ENCODE measurements at places on chromosomes 12 and 14.

GRCh38 chr14:94227029-94227428 is 52.9 kb downstream of the PPP4R4 start:
- no peak for DNase-seq

GRCh38 chr14:89697281-89698060 is 257.1 kb downstream of the EFCAB11 start:
- no peak for DNase-seq

DNA sequence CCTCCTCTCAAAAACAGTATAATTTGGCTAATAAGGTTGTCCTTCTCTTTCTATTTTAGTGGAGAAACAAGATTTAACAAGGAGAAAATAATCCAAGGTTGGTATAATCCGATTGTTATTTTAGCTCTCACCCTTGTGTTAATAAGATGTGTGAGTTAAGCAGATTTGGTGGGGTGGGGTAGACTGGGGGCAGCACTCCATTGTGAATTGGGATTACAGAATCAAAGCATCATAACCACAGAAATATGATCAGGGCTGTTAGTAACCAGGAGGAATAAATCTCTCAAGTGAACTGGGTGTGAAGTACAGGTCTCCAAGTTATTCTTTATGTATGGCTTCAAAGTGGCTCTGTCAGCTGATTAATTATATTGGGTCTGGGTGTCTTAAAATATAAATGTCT is 10.2 kb downstream of the TIGAR start:
- no peak for DNase-seq

- no peak for DNase-seq
Measured at GRCh38 chr12:26734510-26735248, 98.3 kb downstream of the ITPR2 start.

GRCh38 chr12:75603475-75603874 is 92.1 kb upstream of the KRR1 start:
- no peak for DNase-seq

- DNase-seq = no peak
Measured at GRCh38 chr12:111529424-111530368, 69.4 kb downstream of the ATXN2 start.

DNA sequence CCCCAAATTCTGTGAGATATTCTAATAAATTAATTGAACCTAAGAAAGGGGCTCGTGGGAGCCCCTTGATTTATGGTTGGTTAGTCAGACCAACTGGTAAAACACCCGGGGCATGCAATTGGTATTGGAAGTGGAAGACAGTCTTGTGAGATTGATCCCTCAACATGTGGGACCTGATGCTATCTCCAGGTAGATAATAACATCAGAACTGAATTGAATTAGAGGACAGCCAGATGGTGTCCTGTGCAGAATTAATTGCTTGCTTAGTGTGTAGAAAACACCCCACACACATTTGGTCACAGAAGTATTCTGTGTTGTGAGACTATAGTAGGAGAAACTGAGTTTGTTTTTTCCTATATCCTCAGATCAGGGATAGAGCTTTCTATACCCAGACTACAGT is 22.0 kb downstream of the PYROXD1 start:
- DNase-seq = no peak

DNA sequence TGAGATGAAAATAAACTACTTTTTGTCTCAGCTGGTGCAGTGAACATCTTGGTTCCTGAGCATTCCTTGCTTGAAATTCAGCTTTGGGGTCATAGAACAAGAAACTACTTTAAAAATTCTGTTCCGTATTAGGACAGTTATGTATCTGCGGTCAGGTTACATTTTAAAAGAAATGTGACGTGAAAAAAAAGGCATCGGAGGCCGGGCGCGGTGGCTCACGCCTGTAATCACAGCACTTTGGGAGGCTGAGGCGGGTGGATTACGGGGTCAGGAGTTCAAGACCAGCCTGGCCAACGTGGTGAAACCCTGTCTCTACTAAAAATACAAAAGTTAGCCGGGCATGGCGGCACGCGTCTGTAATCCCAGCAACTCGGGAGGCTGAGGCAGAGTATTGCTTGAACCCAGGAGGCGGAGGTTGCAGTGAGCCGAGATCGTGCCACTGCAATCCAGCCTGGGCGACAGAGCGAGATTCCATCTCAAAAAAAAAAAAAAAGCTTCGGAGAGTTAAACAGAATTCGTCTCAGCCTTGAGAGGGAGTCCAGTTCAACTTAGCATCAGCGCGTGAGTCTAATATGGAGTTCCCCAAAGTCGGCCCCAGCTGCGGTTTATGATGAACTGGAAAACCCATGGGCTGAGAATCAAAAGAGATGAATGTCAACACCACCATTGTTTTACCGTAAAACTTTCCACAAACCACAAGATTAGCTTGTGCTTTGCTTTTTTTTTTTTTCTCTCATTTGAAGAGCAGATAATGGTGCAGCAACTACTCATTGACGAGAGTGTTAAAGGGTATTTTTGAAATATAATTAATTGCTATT is 2.1 kb upstream of the SLC2A13 start:
- DNase-seq = no peak

- DNase-seq = no peak
Measured at GRCh38 chr12:107233551-107233950, 140.2 kb upstream of the CRY1 start.

DNA sequence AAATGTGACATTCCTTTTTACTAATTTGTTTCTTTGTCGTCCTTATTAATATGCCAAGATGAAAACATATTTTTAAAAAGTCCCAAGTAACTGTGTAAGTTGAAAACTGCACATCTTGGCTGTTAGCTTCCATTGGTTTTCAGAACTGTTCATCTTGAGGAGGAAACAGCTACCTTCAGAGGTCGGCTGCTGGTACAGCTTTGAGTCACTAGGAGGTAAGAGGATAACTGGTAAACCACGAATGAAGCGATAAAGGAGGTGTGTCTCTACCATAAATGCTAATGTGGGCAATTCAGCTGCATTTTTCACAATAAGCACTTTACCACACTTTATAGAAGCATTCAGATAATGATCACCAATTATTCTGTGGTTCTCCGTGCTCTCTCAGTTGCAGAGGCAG is 137.5 kb upstream of the KRAS start:
- DNase-seq = no peak

GRCh38 chr14:76696791-76697190 is 64.5 kb upstream of the VASH1 start:
- DNase-seq = no peak

- no peak for DNase-seq
Measured at GRCh38 chr12:104182144-104182543, 33.4 kb upstream of the TXNRD1 start.

DNA sequence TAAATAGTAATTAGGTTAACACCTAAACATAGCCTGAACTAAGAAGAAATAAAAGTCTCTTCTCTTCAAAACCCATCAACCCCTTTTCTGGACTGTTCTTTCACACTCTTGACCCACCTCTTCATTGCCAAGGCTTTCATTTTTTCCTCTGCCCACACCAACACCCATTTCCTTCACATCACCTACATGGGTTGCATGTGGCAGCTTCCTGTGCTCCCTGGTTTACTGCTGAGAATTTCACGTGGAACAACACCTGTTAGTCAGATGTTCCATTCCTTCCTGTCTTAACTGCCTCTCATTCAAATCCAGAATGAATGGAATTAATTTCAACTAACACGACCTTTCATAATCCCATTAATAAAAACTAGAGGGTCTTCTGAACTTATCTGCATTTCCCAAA is 157.3 kb downstream of the BCAT1 start:
- no peak for DNase-seq

DNA sequence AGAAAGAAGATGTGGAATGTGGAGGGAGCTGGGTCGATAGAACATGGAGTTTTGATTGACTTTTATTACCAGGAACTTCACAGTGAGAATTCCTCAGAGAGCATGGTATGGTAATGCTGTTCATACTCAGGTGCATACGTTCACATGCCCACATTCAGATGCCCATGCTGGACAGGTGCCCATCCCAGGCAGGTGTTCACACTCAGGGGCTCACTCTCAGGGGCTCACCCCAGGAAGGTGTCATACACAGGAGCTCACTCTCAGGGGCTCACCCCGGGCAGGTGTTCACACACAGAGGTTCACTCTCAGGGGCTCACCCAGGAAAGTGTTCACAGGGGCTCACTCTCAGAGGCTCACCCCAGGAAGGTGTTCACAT is 360.0 kb upstream of the SFSWAP start:
- DNase-seq = no peak

DNA sequence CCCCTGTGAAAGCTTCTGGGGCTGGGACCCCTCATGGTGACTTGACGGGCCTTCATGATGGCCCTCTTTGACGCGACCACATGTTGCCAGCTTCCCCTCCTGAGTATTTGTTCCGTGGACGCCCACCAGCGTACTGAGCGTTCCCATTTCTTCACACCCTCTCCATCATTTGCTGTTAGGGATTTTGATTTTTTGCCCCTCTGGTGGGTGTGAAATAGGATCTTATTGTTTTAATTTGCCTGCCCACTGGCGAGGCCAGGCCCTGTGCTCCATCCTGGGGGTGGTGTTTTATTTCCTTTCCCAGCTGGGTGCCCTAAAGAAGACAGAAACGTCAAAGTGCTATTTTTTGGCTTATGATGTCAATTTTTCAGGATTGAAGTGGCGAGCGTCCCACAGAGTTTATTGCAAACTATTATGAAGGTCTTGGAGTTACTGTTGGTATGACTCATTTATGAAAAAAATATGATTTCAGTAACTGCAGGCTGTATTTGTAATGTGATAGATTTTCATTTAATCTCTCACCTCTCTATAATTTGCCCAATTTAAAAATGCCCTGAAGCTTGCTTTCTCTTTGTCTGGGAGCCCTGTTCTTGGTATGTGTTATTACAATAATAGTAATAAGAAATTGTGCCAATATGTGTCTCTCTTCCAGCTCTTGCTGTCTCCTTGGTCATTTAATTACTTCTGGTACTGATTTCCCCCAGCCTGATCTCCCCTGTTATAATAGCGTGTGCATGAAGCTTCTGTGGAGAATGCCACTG is 99.6 kb downstream of the SLC25A47 start:
- DNase-seq = peak; percentile 86

DNA sequence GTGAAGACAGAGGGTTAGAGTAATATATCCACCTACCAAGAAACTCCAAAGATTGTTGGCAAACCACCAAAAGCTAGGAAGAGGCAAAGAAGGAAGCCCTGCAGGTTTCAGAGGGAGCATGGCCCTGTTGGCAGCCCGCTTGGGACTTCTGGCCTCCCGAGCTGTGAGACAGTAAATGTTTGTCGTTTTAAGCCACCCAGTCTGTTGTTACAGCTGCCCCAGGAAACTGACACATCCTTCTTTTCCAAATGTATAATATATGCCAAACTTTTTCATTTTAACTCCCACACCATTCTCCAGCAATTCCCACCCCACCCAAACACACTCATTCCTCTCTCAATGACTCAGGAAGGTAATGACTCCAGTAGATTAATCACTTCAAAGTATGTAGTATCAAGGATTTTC is 74.0 kb downstream of the RPS29 start:
- DNase-seq = peak; percentile 63

DNA sequence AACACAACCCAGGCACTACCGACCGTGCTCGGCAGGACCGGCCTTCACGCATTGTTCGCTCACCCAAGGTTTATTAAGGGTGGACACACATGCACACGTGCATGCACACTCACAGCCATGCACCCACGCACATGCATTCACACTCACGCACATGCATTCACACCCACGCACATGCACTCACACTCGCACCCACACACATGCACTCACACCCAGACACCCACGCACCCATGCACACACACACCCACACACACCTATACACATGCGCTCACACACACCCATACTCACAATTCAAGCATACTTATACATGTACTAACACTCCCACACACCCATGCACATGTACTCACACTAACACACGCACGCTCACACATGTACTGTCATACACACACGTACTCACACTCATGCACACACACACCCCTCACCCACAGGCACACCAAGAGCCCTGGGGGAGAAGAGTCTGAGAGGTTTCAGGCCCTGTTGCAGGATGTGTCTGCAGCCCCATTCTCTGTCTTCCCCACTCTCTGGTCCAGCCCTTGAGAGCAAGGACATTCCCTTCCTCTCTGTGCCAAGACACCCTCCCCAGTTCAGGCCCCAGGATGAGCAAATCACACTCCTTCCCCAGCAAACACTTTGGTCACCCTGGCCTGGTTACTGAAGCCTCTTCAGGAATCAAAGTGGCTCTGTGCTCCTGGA is 49.4 kb upstream of the BCL11B start:
- DNase-seq = no peak

DNA sequence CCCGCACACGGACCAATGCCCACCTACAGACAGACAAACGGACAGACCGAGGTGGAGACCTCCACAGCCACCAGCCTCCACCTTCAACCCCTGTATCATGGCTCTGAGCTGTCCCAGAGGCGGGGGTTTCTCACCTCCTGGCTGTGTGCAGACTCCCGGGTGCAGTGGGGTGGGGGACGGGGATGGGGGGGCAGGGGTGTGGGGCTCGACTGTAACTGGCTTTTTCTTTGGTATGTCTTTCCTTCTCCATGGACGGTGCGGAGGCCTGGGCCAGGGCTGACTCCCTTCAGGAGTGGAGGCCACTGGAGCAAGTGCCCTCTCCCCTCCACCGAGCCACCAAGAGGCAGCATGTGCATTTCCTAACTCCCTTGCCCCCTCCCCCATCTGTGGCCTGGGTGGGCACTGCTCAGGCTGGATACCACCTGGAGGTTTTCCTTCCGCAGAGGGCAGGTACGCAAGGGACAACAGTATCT is 122.6 kb downstream of the ESRRB start:
- DNase-seq = no peak

DNA sequence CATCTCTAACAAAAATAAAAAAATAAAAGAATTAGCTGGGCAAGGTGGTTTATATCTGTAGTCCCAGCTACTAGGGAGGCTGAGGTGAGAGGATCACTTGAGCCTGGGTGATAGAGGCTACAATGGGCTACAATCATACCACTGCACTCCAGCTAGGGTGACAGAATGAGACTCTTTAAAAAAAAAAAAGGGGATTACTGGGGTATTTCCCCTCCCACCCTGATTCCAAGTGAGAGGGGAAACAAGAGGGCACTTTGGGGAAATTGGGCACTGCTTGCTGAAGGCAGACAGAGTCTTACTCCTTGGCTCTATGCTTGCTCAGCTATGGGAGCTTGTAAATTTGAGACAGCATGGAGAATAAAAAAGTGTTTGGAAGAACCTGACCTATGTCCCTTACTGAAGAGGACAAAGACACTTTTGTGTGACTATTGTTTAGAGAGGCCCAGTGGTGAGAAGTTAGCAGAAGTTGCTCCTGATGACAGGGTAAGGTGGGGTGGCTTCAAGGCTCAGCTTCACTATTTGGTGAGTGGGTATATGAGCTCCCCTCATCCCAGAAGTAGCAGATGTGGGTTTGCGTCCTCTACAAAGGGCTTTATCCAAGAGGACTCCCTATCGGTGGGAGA is 44.0 kb downstream of the KLRG1 start:
- no peak for DNase-seq

- DNase-seq = no peak
Measured at GRCh38 chr12:24900196-24900595, 48.7 kb downstream of the BCAT1 start.
